ENCODE measurements at places on chromosomes 5 and 9. TPM values are rescaled to one million over a fixed set of nuclear protein-coding genes. Genes with fewer than 3 reads are reported as not detected.

The OTP gene
- total RNA-seq = not detected

The NIPAL4 gene
- total RNA-seq = 5.0 TPM

The AMACR gene
- total RNA-seq = 16.2 TPM

- no peak for DNase-seq
Observed at GRCh38 chr5:72955143-72955767, 586 bp upstream of the FCHO2 start.

- DNase-seq = no peak
Observed at GRCh38 chr5:123976379-123977033, 464.5 kb downstream of the CSNK1G3 start.

- no peak for DNase-seq
Observed at GRCh38 chr5:128825826-128826225, 139.5 kb upstream of the SLC27A6 start.

DNA sequence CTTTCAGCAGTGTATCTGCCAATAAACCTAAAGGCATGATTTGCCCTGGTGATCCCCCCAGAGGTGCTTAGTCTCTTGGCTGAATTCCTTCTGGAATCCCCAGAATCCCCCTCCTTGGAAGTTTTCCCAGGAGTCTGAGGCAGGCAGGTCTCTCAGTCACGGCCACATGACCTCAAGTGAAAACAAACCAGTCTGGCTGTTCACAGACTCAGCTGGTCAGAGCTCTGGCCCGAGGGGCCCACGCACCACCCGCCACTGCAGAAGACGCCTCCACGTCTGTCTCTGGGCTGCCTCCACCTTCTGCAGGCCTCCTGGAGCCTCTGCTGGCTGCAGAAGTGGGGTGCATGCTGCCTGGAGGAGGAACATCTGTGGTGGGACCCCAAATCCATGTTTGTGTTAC is 52.5 kb downstream of the HRH2 start:
- DNase-seq = no peak

DNA sequence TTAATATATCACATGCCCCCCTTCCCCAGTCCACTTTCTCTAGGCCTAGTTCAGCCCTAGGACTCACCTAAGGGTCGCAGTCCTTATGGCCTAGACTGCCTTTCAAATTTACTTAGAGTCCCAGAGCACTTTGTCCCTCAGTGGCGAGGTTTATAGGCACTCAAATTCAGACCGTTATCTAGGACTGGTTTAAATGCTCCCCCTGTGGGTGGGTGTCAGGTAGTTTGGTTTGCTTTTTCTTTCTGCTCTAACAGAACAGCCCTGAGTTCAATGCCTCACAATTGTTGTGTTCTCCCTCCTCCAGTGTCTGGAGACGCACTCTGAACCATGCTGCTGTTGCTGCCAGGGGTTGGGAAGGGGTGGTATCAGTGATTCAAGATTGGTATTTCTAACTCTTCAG is 317.1 kb downstream of the MAT2B start:
- DNase-seq = no peak

- no peak for DNase-seq
Observed at GRCh38 chr5:157516626-157517325, 56.8 kb downstream of the NIPAL4 start.

GRCh38 chr5:173971681-173972345 is 17.2 kb upstream of the C5orf47 start:
- DNase-seq = no peak

DNA sequence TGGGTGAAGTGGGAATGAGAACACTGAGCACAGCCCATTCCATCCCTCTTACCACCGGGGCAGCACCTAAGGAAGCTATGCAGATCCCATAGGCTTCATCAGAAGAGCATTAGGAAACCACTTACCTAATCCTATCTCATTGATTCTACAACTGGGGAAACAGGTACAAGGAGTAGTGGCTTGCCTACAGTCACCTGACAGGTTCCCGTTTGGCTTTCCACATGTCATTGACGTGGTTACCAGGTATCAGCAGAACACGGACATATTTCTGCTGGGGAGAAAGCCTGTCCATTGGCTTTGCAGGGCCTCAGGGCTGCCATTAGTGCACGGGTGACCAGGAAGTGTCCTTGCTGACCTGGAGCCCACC is 11.3 kb downstream of the AFAP1L1 start:
- DNase-seq = no peak
